ENCODE measurements at places on chromosomes 1 and 21.

DNA sequence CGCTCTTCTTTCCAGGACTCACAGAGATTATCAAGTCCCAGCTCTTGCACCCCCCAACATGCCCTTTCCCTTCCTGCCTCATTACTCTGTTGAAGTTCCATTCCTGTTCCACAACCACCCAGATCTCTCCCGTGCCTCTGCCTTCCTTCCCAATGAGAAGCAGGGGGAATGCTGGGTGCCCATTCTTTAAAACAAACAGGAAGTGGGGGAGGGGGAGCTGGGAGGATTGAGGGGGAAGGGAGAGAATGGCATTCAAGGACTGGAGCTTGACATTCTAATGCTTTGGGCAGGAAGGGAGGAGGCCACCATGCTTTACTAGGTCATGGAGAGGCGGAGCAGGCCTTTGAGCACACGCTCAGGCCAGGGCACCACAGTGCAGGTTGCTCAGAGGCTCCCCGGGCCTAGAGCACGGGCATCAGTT, 150.3 kb upstream of the IRF2BP2 start:
- DNase-seq: no peak

GRCh38 chr1:235911300-235911662, 44.6 kb upstream of the LYST start:
- DNase-seq: no peak

- no peak for DNase-seq
These were observed 119.1 kb upstream of the RUNX3 start for GRCh38 chr1:25049190-25049589.

GRCh38 chr1:67484492-67484891, 54.3 kb upstream of the SERBP1 start:
- no peak for DNase-seq

- no peak for DNase-seq
These were observed 27.1 kb downstream of the SLC45A1 start for GRCh38 chr1:8344893-8345507.

GRCh38 chr21:39537571-39537970, 75.2 kb upstream of the B3GALT5 start:
- no peak for DNase-seq

DNA sequence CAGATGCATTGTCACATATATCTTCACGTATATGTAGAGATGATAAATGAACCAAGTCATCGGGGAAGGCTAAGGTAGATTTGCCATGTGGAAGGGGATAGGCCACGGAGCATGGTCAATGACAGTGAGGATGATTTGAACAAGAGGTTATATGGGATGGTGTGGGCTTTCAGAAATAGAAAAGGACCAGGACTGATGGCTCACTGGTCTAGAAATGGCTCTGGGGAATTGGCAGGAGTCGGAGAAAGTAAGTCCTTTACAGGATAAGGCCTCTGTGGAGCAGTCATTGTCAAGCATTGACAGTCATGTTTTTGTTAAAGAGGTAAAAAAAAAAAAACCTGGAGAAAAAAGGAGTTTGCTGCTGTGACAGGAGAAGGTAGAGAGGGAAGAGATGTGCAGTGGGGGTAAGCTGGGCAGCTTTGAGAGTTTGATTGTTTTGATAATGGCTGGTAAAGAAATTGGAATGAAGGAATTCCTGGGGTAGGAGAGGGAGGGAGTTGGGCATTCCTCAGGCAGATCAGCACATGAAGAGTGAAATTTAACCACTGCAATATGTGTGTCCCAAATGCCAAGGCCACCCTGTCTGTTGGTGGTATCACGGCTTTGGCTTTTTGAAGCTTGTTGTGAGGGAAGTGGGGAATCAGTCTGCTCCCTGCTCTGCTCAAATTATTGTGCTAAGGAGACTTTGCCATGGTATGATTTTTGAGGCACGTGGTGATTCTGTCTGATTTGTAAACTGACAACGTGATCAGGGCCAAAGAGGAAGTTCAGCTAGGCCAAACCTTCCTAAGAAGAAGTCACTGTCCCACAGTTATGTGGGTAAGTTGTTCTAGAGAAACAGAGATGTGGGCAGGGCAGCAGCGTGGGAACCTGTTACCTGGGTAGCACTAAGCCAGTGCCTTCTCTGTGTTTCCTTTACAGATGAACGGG, 26.0 kb downstream of the MACF1 start:
- DNase-seq: no peak

DNA sequence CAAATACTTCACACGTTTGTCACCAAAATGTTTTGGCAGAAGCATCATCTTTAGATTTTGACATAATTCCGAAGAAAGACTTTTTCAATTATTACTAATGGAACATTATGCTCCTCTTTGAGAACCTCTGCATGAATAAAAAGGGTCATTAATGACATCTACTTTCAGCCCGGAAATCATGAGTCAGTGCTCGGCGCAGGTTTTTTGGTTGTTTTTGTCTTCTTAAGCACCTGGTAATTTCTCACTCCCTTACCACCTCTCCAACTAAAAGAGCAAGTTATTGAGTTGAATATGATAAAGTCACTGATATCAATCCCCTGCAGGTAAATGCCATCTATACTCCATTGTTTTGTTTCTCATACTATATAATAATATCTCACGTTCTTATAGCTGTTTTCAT, 113.0 kb upstream of the PBX1 start:
- no peak for DNase-seq

- DNase-seq: no peak
These were observed 45.2 kb downstream of the CAMK2N1 start for GRCh38 chr1:20440785-20441200.

- no peak for DNase-seq
These were observed 43.4 kb upstream of the RHOU start for GRCh38 chr1:228691926-228692325.

DNA sequence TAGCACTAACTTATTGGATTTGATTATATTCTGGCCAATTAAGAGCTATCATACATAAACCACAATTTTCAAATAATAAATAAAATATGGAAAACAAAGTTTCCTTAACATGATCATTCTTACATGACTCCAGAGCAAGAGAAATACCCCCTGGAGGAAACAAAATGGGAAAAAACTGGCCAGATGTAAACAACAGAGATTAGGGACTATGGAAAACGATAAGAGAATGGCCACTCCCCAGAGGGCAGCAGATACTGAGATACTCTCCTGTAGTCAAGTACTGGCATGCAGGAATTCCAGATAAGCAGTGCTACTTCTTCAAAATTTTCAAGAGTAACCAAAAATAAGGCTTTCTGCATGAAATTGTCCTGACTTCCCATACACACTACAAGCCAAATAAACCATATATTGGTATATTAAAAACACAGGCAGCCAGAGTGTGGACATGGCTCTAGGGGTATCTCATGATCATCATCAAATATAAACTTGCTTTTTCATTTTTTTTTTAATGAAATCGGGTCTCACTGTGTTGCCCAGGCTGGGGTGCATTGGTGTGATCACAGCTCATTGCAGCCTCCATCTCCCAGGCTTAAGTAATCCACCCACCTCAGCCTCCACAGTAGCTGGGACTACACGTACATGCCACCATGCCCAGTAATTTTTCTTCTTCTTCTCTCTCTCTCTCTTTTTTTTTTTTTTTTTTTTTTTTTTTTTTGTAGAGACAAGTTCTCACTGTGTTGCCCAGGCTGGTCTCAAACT, 118.5 kb downstream of the EIF4G3 start:
- no peak for DNase-seq

DNA sequence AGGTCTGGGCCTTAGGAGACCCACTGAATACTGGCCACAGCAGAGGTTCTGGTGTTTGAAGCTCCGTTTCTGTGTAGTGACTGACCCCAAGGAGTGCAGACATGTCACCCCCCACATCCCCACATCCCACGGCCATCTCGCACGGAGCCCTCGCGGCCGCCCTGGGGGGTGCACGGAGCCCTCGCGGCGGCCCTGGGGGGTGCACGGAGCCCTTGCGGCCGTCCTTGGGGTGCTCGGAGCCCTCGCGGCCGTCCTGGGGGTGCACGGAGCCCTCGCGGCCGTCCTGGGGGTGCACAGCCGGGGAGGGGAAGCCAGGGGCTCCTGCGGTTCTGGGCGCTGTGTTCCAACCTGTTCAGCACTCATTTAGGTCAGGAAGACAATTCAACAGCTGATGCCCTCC, 68.4 kb downstream of the SCCPDH start:
- DNase-seq: no peak

GRCh38 chr1:203772836-203773235, 7.9 kb downstream of the LAX1 start:
- no peak for DNase-seq

DNA sequence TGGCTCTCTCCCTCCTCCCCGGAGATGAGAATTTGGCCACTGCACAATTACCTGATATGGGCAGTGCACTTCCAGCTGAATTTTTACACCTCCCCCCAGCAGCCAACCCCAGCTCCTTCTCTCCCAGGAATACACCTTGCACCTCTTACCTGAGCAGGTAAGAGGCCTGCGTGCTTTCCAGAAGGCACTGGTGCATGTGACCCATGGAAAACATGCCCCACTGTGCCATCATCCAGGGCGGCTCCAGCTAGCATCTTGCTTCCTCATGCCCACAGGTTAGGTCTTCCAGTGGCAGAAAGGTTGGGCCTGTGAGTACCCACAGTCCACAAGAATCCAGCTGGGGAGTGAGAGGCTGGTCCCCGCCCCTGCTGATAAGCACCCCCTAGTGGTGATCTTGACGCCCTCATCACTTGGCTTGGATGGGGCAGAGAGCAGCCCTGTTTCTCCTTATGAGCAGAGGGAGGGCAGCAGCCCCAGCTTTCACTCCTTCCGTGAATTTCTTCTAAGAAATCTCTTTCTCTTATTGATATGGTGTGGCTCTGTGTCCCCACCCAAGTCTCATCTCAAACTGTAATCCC, 57.8 kb downstream of the EDARADD start:
- DNase-seq: peak; percentile 7

- no peak for DNase-seq
These were observed 156.0 kb downstream of the RERE start for GRCh38 chr1:8661185-8662110.

DNA sequence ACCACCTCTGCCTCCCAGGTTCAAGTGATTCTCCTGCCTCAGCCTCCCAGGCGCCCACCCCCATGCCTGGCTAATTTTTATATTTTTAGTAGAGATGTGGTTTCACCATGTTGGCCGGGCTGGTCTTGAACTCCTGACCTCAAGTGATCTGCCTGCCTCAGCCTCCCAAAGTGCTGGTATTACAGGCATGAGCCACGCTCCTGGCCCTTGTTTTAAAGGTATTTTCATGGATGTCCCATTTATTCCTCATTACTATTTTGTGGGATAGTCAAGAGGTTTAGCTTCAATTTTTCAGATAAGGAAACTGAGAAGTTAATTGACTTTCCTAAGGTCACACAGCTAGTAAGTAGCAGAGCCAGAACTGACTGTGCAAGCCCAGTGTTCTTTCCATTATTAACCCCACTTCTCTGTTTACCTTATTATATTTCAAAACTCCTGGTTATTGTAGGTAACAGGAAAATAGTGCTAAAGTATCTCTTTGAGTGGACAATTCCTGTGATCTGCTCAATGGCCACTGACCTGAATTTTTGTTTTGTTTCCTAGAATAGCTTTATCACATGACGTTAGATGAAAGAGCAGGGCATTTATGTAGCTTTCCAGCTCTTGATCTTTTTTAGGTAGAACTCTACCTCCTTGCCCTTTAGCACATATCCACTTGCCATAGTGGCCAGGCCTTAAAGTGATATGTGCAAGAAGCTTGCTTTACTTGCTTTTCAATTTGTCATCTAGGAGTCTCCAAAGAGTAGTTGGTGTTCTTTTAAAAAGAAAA, 13.6 kb downstream of the ZYG11B start:
- DNase-seq: no peak

DNA sequence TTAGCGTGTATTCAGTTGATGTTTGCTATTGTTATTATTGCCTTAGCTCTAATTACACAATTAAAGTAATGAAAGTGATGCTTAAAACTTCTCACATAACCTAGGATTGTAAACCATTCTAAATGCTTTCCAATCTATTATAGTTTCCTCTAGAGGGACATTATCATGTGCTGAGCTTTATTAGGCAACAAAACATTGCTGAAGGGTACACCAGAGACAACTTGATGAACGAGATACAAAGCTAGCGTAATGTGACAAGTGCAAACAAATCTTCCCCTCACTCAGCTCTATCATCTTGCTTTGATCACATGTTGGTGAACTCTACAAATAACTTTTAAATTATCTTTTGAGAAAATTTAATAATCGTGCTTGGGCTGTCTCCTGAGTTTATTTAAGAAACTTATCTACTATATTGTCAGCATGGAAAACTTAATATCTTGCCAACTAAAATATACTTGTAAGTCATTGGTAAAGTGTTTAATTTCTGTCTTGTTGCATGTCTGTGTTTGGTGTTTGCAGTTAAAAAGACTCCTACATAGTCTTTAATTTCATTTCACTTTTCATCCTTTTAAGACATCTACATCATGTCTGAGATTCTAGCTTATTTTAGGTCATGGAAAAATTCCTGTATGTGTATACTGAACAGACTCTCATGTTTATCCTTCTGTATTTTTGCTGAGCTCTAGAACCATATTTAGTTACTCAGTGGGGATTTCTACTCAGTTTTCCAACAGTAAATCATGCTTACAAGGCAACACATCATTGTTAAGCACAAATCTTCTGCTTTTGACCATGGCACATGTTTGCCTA, 104.2 kb upstream of the ADAMTS5 start:
- DNase-seq: no peak

GRCh38 chr1:36092166-36092797, 3.6 kb downstream of the ADPRS start:
- no peak for DNase-seq

DNA sequence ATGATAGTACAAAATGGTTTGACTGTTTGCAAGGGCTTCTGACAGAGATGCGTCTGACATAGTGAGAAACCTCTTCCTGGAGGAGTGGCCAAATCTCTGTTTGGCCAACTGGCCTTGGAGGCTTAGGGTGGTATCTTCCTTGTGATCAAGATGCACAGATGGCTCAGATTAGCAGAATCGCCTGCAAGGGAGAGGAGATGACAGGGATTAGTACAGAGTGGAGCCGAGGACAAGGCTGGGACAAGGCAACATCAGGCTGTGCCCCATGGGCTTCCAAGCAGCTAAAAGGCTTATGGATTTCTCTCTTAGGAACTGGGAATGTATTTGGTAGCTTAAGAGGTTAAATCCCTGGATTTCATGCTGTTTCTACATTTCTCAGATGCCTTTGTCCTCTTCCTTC, 379.1 kb downstream of the SIPA1L2 start:
- DNase-seq: no peak

- no peak for DNase-seq
These were observed 47.6 kb downstream of the RPL5 start for GRCh38 chr1:92879316-92879968.

DNA sequence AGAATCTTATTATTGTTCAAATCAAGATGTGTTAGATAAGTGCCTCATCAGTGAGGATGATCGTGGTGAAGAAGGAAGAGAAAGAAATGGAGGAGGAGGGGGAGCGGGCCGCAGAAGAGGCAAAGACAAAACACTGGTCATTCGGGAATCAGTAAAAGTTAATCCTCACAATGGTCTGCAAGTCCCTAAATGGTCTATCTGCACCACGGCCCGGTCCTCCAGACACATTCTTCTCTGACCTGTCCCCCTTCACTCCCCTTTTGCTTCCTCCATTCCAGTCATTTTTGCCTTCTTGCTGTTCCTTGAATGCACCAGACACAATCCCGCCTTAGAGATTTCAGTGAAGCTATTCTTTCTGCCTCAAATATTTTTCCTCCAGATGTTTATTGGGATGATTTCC, 240.1 kb upstream of the ADGRL2 start:
- no peak for DNase-seq

Measured in activated CD8-positive, alpha-beta memory T cell treated with anti-CD3 and anti-CD28 coated beads for 48 hours (primary cell).